Thymus (tissue), 14 donors: ENCODE measurements at places on chromosomes 4 and X. TPM values are rescaled to one million over a fixed set of nuclear protein-coding genes. Genes with fewer than 3 reads are reported as not detected.

GRCh38 chr4:22029803-22030202 lies 81.2 kb upstream of the KCNIP4 start:
- DNase-seq = no peak

DNA sequence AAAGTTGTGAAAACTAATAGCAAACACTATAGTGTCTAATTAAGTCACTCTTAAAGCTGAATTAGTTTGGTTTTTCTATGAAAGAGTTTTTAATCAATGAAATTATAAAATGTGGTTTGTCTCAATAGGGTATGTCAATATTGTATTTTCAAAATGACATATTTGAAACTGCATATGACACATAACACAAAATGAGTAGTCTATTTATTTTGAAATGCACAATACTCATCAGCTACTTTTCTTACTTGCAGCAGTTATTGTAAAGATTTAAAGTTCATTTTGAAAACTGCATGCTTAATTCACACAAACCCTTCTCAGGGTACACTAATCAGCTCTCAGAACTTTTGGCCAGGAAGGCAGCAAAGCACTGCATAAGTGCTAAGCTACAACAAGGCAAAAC lies 21.2 kb downstream of the CLGN start:
- no peak for DNase-seq

DNA sequence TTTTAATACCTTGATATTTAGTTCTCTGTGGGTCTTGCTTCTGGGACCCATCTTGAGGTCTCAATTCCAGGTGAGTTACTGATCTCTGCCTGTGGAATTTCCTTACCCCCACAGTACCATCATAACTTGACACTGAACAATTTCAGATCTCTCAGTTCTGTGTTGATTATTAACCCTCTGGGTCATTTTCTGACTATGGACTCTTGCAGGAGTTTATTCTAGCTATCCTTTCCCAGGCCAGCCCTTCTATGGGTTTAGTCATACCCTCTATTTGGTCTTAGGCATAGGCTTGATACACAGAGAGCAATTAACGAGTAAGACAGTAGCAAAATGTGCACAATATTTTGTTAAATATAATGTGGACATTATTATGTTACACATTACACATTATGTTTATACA lies 3.7 kb upstream of the SPARCL1 start:
- DNase-seq = no peak

GRCh38 chr4:138959097-138959815 lies 56.3 kb upstream of the NOCT start:
- DNase-seq = no peak

- DNase-seq = no peak
These were observed 107.4 kb downstream of the ADGRA3 start for GRCh38 chr4:22408474-22408873.

GRCh38 chr4:144666539-144667175 lies 20.7 kb downstream of the HHIP start:
- DNase-seq = no peak

DNA sequence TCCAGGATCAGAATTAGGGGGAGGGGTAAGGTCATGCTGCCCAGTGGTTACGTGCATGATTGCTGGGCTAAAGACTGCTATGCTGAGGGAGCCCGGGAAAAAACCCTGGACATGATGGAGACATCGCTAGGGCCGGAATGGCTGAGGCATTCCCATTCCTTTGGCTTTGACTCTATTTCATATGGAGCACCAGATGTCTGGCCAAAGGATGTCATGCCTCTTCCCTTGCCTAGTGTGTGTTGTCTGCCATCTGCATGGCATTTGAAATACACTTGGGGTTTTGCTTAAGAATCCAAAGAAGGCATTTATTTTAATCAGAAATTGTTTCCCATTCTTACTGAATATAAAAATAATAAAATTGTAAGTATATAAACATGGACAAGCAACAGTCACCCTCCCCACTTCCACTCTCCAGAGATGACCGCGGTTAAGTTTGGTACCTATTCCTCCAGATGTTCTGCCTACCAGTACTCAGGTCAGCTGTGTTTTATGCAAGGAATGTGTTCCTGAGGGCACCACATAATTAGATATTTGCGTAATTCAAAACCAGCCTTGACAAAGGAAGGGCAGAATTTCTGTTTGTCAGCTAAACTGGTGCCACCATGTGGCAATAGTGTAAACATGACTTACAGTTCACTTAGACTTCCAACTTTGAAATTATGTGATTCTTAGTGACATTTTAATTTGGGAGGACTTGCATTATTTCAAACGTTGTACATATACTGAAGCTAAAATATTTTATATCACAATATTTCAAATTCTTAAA lies 105.9 kb downstream of the CT47B1 start:
- DNase-seq = peak; percentile 43

DNA sequence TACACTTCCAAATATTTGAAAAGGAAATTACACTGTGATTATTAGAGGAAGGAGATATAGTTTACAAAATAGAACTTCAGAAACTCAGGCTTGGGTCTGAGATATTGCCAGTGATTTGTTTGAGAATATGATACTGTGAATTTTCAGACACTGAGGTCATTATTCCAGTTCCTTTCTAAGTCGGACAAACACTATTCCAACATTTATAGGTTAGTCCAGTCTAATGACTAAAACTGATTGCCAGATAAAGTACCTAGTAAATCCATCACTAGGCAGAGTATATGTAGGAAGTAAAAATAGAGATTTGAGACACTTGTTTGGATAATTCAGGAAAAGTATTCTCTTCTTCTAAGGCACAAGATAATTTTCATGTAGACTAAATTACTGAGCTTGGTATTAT lies 13.2 kb downstream of the MTTP start:
- no peak for DNase-seq

GRCh38 chr4:803884-804283 lies 22.0 kb downstream of the CPLX1 start:
- DNase-seq = no peak

The CENPI gene
- total RNA-seq = 9.7 TPM

The GPR119 gene
- not detected for total RNA-seq

The CSAG1 gene
- 0.24 TPM for total RNA-seq
